SJCRH30 (cell line): ENCODE measurements at places on chromosomes 12 and 14.

DNA sequence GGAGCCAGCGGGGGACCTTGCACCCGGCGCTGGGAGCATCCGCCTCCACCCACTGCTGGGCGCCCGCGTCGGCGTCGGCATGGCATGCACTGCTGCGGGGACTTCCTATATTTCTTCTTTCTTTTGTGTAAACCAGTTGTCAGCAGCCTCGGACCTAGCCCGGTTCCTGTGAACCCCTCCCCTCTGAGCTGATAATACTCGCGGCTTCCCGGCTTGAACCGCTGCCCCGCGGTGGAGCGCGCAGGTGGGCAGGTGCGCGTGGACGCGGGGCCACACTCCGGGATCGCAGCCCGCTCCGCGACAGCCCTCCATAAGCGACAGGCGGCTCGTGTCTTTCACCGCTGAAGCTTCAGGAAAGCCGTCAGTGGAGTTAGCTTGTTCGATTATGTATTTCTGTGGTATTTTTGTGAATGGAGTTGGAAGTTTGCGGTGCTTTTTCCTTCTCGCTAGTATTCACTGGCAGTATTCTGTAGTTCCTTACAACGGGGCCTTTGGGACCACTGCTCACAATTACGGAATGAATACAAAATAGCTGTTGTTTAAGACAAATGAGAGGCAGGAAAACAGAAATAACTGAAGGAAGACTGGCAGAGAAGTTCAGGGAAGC is 870 bp downstream of the BMAL2 start:
- no peak overlapping the region for H3K27ac ChIP-seq
- DNase-seq: peak; percentile 25
- H3K36me3 ChIP-seq: no peaks in the 10 kb centered on the region
- peaks cover 9% of the 10 kb centered on the region; the same call in 1 of the 2 replicates for H3K4me1 ChIP-seq

- no peak overlapping the region for H3K4me3 ChIP-seq
- H3K36me3 ChIP-seq: no peaks in the 10 kb centered on the region
- no peaks in the 10 kb centered on the region for H3K27me3 ChIP-seq
- H3K27ac ChIP-seq: no peak overlapping the region
- H3K4me1 ChIP-seq: no peaks in the 10 kb centered on the region
- DNase-seq: peak; percentile 28
Measured at GRCh38 chr14:66288511-66288910, 197.7 kb upstream of the CCDC196 start.

- H3K27me3 ChIP-seq: no peaks in the 10 kb centered on the region
- H3K36me3 ChIP-seq: peaks cover 39% of the 10 kb centered on the region
- no peaks in the 10 kb centered on the region for H3K4me1 ChIP-seq
- H3K27ac ChIP-seq: no peak overlapping the region
- no peak overlapping the region for H3K4me3 ChIP-seq
Measured at GRCh38 chr12:826331-826730, 74.0 kb downstream of the WNK1 start.

DNA sequence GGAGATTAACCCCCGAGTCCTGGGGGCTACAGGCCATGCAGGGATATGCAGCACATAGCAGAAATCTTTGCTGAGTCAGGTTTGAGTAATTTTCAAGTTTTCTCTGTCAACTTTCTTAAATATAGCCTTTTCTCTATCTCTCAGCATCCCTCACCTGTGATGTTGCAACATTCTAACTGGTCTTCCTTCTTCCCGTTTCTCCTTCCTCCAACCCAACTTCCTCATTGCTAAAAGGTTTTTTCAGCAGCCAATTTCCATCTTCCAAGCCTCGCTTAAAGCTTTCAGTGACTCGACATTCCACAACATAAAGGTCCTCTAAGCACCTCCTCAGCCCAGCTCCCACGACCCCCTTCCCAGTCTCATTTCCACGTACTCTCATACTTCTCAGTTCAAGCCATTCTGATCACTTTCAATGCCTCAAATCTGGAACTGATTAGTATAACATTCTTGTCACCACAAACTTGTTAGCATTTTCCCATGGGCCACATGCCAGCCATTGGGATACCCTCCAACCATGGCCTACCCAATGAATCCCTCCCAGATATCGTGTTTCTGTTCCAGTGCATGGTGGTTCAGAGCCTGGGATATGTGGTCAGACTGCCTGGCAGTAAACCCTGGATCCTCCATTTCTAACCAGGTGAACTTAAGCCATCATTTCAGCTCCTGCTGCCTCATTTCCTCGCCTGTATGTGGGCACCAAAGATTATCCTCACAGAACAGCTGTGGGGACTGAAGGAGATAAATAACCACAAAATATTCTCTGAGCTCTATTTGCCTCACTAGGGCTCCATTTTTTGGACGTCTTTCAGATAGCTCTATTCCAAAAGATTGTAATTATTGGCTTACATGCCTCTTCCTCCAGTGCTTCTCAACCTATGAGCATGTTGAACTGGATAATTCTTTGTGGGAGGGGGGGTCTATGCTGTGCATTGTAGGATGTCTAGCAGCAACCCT is 65.8 kb downstream of the KCNK10 start:
- H3K4me1 ChIP-seq: peaks cover 14% of the 10 kb centered on the region
- H3K27me3 ChIP-seq: no peaks in the 10 kb centered on the region
- H3K4me3 ChIP-seq: no peak overlapping the region

DNA sequence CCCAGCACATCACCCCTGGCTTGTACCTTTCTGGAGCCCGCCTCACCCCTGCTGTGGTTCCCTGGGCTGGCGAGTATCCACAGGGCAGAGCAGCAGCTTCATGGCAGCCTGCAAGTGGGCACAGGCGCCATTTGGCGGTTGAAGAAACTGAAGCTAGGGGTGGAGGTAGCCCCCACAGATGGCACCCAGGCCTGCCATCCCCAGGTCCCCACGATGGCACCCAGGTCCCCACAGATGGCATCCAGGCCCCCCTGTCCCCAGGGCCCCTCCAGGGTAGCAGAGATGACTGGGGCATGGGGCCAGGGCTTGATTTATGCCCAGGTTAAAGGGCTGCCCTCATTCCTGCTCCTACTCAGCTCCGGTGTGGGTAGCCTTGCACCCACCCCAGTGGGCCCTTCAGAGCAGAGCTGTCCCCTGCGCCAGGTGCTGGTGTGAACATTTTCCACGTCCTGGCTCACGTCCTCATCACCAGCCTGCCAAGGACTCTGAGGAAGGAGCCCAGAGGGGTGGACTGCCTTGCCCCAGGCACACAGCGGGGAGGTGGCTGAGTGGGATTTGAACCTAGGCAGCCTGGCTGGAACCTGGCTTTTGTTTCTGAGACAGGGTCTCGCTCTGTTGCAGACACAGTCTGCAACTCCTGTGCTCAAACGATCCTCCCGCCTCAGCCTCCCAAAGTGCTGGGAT is 8.7 kb downstream of the MMP17 start:
- no peaks in the 10 kb centered on the region for H3K27me3 ChIP-seq
- no peaks in the 10 kb centered on the region for H3K36me3 ChIP-seq
- H3K4me1 ChIP-seq: no peaks in the 10 kb centered on the region
- no peak overlapping the region for H3K4me3 ChIP-seq
- no peak for DNase-seq
- H3K27ac ChIP-seq: no peak overlapping the region

GRCh38 chr12:98644433-98644711 is 216 bp downstream of the IKBIP start:
- peak overlapping the region; percentile 75 for H3K4me3 ChIP-seq
- H3K36me3 ChIP-seq: 0 out of 2 replicates have a peak, but pooled peaks cover 5% of the 10 kb centered on the region
- peak overlapping the region; percentile 89 for H3K27ac ChIP-seq
- no peaks in the 10 kb centered on the region for H3K27me3 ChIP-seq
- H3K4me1 ChIP-seq: no peaks in the 10 kb centered on the region
- peak; percentile 82 for DNase-seq

- no peak overlapping the region for H3K27ac ChIP-seq
- DNase-seq: no peak
- no peak overlapping the region for H3K4me3 ChIP-seq
- peaks cover 22% of the 10 kb centered on the region for H3K4me1 ChIP-seq
Measured at GRCh38 chr12:89098441-89099112, 253.7 kb downstream of the DUSP6 start.

GRCh38 chr12:84554199-84554723 is 358.3 kb downstream of the SLC6A15 start:
- H3K27me3 ChIP-seq: no peaks in the 10 kb centered on the region
- no peak for DNase-seq
- no peak overlapping the region for H3K4me3 ChIP-seq
- H3K36me3 ChIP-seq: no peaks in the 10 kb centered on the region
- H3K27ac ChIP-seq: no peak overlapping the region

DNA sequence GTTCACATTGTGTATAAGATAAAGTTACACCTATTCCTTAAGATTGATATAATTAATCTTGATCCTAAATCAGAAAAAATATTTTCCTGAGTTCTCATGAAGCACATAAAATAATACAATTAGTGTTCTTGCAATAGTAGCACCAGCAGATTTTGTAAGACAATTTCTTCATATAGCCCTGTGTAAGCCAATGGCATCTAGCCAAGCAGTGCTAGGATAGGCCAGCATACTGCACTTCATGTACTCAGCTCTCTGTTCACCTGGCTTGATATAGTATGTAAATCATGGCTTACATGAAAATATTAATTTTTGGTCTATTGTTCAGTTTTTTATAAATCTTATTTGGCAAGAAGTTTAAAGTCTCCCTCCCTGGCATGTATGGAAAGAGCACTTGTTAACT is 1.9 kb downstream of the KLRF2 start:
- no peaks in the 10 kb centered on the region for H3K36me3 ChIP-seq
- H3K4me1 ChIP-seq: no peaks in the 10 kb centered on the region
- H3K27me3 ChIP-seq: no peaks in the 10 kb centered on the region
- H3K4me3 ChIP-seq: no peak overlapping the region

- H3K27ac ChIP-seq: no peak overlapping the region
- H3K36me3 ChIP-seq: no peaks in the 10 kb centered on the region
- no peaks in the 10 kb centered on the region; the same call in 1 of the 2 replicates for H3K4me1 ChIP-seq
- H3K4me3 ChIP-seq: no peak overlapping the region
- H3K27me3 ChIP-seq: no peaks in the 10 kb centered on the region
Measured at GRCh38 chr14:57732463-57733285, 133.2 kb downstream of the SLC35F4 start.

GRCh38 chr12:105861227-105861626 is 277.5 kb downstream of the NUAK1 start:
- no peak for DNase-seq
- no peak overlapping the region for H3K4me3 ChIP-seq
- H3K27ac ChIP-seq: no peak overlapping the region

- H3K27ac ChIP-seq: no peak overlapping the region
- H3K4me3 ChIP-seq: no peak overlapping the region
- no peaks in the 10 kb centered on the region for H3K4me1 ChIP-seq
- no peaks in the 10 kb centered on the region for H3K36me3 ChIP-seq
- no peaks in the 10 kb centered on the region for H3K27me3 ChIP-seq
Measured at GRCh38 chr14:70828188-70828587, 18.9 kb upstream of the MAP3K9 start.

- H3K27ac ChIP-seq: no peak overlapping the region
- H3K36me3 ChIP-seq: no peaks in the 10 kb centered on the region
- peaks cover 31% of the 10 kb centered on the region for H3K27me3 ChIP-seq
Measured at GRCh38 chr12:2683283-2684025, 111.3 kb upstream of the FKBP4 start.

DNA sequence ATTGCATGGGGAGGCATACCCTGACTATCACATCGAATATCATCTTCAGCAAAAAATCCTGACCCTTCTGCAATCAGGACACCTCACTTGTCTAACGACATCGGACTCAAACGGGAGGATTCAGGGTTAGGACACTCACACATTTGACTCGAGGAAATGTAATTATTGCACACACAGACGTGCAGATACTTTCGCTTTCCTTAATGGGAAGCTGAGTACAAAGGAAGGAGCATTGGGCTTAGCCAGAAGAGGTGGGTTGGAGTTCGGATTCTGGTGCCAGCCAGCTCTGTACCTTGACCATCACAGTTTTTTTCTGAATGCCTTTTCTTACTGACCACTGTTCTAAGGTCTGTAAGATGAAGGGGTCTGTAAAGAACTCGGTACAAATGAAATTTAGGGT is 260.4 kb downstream of the GALC start:
- no peaks in the 10 kb centered on the region for H3K27me3 ChIP-seq
- H3K36me3 ChIP-seq: no peaks in the 10 kb centered on the region
- H3K4me1 ChIP-seq: no peaks in the 10 kb centered on the region
- DNase-seq: no peak
- no peak overlapping the region for H3K27ac ChIP-seq
- no peak overlapping the region for H3K4me3 ChIP-seq

DNA sequence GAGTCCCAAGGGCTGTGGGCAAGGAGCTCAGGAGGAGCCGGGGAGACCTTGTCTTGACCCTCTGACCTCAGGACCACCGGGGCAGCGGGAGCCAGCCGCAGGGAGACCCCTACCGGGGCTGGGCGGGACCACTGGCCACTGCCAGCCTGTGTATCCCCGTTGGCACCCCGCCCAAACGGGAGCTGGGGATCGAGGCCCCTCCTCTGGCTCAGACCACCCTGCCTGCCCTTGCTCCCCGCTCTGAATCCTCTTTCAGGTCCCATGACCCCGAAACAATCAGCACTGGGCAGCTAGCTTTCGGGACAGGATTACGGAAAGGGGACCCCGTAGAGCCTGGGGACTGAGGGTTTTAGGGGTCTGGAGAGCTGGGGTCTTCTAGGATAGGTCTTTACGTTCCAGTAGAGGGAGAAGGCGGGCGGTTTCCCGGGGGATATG is 1.3 kb downstream of the GLI1 start:
- H3K4me1 ChIP-seq: peaks cover 42% of the 10 kb centered on the region
- H3K4me3 ChIP-seq: peak overlapping the region; percentile 87
- H3K27me3 ChIP-seq: no peaks in the 10 kb centered on the region
- peak overlapping the region; percentile 95 for H3K27ac ChIP-seq
- DNase-seq: peak; percentile 100

DNA sequence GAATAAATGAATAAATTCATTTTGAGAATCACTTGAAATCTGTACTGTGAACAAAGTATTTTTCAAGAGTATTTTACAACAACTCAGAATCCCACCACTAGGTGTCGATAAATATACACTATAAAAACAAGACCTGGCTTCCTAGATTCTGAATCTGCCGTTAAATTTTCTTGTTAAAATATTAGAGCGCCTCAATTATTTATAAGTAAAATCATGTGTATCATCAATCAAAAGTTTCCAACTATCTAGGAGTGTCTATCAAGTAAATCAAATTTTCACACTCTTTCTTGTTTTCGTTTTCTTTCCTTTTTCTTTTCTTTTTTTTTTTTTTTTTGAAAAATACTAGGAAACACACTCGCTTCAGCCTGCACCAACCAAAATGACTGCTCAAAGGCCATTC is 179.2 kb upstream of the DCN start:
- H3K4me1 ChIP-seq: no peaks in the 10 kb centered on the region
- no peaks in the 10 kb centered on the region for H3K36me3 ChIP-seq
- no peaks in the 10 kb centered on the region for H3K27me3 ChIP-seq
- DNase-seq: peak; percentile 53
- H3K4me3 ChIP-seq: no peak overlapping the region
- no peak overlapping the region for H3K27ac ChIP-seq
